Peyer's patch (tissue), 4 donors: ENCODE measurements at places on chromosomes 16 and 17.
A peak's percentile ranks its signal among the peaks of the same experiment; 100 is the strongest.

- no peak for DNase-seq
Observed at GRCh38 chr16:78176435-78176834, 77.0 kb downstream of the WWOX start.

DNA sequence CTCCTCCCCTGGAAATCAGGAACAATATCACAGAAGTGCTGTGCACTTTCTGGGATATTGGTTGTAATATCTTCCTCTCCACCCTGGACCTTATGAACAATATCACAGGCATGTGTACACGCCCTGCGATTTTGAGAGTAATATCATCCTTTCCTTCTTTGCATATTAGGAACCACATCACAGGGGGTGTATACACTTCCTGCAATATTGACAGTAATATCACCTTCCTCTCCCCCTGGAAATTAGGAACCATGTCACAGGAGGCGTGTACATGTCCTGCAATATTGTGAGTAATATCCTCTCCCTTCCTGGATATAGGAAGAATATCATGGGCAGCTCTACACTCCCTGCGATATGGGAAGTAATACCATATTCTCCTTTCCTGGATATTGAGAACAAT is 14.2 kb upstream of the TEKT5 start:
- no peak for DNase-seq

- DNase-seq = no peak
Observed at GRCh38 chr16:1326391-1326790, 7.1 kb upstream of the BAIAP3 start.

- no peak for DNase-seq
Observed at GRCh38 chr16:65786916-65787315, 579.6 kb upstream of the CDH5 start.

DNA sequence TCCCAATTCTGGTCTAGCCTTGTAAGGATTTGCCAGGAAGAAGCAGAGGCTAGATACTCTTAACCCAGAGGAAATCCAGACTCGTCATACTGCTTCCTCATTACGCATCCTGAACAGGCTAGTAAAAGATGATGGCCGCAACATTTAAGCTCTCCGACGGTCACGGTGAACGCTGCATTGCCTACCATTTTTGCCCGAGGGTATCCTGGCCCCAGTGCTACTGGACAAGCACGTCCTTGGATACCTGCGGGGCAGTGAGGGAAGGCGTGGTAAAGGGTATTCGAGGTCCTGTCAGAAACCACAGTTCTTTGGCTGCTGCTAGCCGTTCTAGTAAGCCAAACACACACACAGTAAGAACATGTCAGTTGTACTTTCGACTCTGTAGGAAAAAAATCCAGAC is 36.6 kb downstream of the METTL16 start:
- no peak for DNase-seq

GRCh38 chr17:78532922-78533640 is 44.1 kb downstream of the DNAH17 start:
- DNase-seq = no peak

GRCh38 chr17:75601057-75601987 is 13.7 kb downstream of the MYO15B start:
- DNase-seq = peak; percentile 89

GRCh38 chr16:47613251-47613650 is 152.1 kb downstream of the PHKB start:
- DNase-seq = no peak
